Cortex of kidney (tissue), 1 donor: ENCODE measurements at places on chromosomes 12 and 14.

DNA sequence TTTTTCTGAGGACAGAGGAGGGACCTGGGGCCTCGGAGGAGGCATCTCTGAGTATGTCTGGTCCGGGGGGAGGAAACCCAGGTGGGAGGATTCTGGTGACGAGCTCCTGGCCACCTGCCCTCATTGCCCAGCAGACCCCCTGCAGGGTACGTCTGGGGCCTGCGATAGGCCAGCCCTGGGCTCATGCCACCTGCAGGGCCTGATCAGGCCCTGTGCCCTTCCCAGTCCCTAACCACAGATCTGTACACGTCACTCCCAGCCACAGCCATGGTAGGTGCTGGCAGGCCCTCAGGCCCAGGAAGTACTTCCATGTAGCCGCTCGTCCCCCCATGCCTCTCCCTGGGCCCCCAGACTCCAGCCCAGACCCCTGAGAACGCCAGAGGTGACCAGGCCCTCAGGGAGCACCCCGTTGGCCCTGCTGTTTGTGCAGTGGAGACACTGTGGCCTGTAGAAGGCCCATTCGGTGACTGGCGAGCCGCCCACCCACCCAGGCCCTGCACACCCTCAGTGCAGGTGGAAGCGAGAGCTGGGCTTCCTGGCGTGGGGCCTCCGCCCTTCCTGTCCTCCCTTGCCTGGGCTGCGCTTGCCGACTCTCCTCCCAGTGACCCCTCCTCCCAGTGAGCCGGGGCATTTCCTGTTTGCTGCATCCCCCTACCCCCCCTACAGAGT, 5.7 kb downstream of the INF2 start:
- no peak for DNase-seq

- DNase-seq = no peak
These were observed 62.1 kb downstream of the ACACB start for GRCh38 chr12:109178532-109178931.

GRCh38 chr12:65004270-65004669, 116.8 kb downstream of the WIF1 start:
- no peak for DNase-seq

DNA sequence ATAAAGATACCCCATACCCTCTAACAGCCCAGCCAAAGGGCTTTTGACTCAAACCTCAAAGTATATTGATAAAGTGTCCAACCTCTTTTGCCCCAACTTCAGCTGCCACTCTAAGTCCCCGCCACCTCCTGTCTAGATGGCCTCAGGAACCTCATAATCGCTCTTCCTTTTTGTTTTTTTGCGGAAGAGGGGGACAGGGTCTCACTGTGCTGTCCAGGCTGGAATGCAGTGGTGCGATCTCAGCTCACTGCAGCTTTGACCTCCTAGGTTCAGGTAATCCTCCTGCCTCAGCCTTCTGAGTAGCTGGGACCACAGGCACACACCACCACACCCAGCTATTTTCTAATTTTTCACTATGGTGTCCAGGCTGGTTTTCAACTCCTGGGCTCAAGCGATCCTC, 60.3 kb downstream of the STX2 start:
- DNase-seq = no peak

DNA sequence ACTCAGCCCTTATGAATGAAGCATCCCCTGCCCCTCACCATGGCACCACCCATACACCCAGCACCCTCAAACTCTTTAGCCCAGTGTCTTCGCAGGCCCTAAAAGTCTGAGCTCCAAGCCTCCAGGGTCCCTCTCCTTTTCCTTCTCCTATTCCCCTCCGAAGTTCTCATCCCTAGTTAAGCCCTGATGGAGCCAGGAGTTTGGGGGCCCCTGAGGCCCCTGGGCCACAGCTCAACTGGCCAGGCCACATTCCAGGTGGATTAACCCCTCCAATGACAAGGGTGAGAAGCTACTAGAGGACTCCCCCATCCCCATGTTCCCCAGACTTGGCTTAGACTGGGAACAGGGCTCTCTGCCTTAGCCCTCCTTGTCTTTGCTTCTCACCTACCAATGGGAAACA, 2.6 kb downstream of the RARG start:
- DNase-seq = no peak

- no peak for DNase-seq
These were observed 143.0 kb upstream of the DDHD1 start for GRCh38 chr14:53295985-53296582.
